CD8-positive, alpha-beta T cell (primary cell): ENCODE measurements at places on chromosomes 2 and 18.

DNA sequence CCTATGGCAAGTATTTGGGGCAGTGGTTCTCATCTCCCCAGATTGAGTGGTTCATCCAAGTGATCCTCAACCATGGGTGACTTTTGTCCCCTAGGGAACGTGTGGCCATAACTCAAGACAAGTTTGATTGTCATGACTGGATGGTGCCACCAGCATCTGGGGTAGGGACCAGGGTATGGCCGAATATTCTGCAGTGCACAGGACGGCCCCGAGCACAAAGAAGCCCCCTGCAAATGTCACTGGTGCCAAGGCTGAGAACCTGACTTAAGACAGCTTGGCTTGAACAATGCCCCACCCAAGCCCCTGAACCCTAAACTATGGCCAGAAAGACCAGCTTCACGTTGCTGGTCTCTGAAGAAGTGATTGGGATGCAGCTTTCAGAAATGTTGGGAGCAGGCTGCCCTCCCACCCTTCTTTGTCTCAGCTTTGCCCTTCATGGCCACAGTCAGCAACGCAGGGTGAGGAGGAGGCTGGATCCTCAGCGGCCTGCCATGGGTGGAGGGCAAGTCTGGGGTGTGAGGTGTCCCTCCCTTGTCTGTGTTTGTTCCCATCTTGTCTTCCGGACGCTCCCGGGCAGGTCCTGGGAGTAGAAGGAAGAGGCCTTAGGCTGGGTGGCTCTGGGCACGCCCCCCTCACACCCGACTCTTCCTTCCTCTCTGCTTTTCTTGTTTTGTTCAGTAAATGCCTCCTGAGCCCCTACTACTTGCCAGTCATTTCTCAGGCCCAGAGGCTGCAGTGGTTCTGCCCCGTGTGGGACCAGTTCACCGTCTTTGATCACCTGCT is 43.4 kb downstream of the GREB1 start:
- DNase-seq, result no peak

DNA sequence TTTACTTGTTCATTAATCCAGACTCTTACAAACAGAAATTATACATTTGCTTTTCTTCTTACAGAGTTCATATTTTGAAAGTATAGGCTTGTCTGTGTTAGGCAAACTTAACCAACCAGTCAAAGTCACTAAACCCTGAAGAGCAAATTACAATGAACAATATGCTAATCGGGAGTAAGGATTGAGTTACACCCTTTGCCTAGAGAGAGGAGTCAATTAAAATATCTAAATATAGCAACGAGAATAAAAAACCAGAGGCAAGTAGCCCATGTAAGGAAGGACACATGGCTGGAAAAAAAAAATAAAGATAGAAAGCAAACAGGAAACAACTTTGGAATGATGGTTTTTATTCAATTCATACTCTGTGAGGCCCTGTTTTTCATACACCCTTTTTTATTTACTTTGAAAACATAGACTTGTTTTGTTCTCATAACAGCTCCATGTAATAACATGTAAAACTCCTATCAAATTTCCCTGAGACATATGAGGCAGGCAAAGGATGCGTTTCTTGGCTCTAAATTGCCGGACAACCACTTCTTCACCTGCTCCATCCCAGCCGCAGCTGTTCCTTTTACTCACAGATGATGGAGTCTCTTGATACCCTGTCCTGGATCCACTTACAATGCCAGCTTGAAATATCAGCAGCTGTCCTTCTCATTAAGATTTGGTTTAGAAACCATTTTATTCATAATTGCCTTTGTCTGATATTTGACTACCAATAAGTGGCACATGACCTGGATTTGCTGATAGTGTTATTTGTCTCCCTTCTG is 767.7 kb upstream of the GCFC2 start:
- DNase-seq, result no peak

DNA sequence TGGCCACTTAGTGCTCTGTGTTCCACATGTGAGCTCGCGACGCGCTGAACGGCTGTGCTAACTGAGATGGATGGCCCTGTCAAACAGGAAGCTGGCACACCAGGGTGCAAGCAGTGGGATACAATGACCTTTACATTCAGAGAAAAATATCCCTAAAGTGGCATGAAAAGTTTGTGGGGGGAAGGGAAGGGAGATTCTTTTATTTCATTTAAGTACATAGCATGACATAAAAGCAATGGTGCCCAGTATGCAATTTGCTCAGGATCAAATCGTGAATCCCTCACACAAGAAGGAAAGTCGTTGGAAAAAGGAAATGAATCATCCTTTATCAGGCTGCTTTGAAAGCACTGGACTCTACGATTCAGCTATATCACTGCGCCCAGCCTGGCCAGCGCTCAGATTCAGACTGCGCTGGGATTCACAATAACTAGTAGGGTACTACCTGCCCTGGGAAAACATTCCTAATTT is 26.0 kb downstream of the SATB2 start:
- DNase-seq, result no peak

- no peak for DNase-seq
Measured at GRCh38 chr2:29332540-29332939, 217.3 kb downstream of the CLIP4 start.

DNA sequence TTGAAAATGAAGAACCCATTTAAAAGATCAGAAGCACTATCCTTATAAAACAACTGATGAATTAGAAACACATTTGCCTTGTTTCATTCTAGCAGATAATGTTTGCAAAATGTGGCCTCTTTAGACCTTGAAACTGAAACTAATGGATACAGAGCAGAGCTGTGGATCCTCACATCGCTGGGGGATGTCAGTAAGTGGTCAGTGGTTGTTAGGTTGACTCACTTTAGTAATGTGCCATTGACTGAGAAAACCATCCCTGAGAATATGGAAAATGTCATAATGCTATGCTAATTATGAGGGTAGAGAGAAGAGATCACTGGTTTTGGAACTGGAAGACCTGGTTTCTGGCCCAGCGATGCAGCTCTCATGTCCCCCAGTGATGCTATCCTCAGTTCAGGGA is 176.7 kb downstream of the MYO1B start:
- DNase-seq, result no peak

DNA sequence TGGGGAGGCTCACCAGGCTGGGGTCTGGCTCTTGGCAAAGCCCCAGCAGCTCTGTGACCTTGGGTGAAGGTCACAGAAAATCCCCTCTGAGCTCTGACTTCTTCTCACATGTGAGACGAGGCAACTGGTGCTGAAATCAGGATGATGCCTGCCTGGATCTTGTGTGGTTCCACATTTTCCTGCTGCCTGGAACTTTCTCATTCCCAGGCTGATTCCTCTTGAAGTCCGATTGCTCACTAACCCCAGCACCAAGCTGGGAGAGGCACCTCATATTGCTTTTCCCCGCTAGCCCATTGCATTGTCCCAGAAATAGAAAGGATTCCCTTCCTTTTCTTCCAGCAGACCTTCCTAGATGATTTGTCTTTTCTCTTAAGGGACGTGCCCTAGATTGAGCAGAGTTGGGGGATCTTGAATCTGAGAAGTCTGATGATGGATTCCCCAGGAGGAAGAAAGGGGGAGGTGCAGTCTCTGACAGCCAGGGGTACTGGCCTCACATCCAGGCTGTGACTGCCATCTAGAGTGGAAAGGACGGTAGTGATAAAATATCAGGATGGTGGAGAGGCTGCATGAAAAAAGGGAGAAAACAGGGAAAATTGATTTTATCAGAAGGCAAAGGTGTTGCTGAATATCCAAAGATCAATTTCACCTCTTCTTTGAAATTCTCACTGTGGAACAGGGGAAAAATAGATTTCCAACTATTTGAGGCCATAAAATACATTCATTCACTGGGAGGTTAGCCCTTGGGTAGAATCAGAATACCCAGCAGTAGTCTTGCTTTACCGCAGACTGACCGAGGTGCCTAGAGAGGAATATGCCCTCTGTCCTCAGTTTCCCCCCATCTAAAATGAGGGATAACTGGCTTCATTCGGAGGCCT is 96.3 kb downstream of the FAM210A start:
- DNase-seq, result peak; percentile 60

GRCh38 chr2:41701231-41701630 is 346.6 kb upstream of the PKDCC start:
- DNase-seq, result no peak

GRCh38 chr2:94871226-94872087 is at the start of gene TEKT4:
TEKT4 (plus strand) TSS chr2:94871430; CDS start chr2:94871580, 150 bp downstream.
- DNase-seq, result no peak

DNA sequence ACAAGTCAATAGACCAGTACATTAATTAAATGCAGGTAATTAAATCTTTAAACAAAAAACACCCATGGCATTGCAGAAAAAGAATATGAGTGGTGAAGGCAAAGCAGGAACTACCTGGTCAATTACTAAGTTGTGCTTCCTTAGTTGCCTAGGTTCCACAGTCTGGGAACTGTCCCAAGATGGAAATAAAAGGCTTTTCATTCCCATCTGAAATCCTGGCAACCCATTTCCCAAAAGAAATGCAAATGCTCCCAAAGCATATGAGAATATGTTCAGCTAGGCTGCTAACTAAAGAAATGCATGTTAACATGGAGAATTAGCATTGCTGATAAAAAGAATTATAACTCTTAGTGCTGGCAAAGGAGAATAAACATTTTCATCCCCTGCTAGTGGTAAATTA is 177.8 kb downstream of the TMEM163 start:
- DNase-seq, result no peak

- DNase-seq, result peak; percentile 60
Measured at GRCh38 chr2:96913398-96914202, 43.7 kb upstream of the SEMA4C start.

- no peak for DNase-seq
Measured at GRCh38 chr2:45167920-45168629, 158.8 kb upstream of the SIX2 start.

DNA sequence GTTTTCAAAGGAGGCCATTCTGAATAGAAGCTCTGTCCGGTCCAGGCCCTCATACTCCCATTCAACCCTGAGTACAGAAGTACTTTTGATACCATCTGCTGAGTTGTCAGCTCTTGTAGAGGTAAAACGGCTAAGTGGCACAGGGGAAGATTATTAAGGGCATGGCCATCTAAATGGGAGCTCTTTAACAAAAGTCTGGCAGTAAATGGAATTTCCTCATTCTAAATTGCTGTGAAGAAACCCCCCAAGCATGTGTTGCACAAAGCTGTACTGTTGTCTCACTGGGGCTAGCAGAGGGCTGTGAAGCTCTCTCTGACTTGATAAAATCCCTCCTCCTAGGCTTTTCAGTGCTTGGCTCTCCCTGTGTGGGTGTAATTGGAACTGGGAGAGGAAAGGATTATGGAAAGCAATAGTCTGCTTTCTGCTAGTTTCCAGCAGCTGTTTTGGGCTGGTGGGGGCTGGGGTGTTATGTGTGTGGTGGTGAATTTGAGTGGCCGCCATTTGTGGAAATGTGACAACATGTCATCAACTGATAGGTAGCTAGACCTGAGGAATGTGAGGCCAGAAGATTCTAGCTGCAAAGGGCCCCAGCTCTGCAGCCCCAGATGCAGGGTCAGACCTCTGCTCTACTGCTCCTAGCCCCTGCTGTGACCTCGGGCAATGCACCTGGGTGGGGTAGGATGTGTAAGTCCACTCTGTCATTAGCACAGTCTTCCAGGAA is 65.1 kb downstream of the MAP4K4 start:
- no peak for DNase-seq

DNA sequence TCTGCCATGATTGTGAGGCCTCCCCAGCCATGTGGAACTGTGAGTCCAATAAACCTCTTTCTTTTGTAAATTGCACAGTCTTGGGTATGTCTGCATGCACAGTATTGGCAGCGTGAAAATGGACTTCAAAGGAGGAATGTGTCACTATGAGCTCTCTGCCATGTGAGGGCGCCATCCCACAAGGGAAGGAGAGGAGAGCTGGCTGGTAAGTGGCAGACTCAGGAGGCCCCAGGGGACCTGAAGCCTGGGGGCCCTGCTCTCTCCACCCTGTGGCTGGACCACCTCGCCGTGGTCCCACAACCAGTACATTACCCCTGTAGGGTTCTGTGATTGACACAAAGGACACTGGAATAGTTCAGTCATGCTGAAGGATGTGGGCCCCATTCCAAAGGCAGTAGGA is 122.1 kb downstream of the RPIA start:
- no peak for DNase-seq

- no peak for DNase-seq
Measured at GRCh38 chr2:3390041-3390440, 10.5 kb downstream of the TRAPPC12 start.

- no peak for DNase-seq
Measured at GRCh38 chr2:15472133-15472532, 89.0 kb downstream of the NBAS start.

DNA sequence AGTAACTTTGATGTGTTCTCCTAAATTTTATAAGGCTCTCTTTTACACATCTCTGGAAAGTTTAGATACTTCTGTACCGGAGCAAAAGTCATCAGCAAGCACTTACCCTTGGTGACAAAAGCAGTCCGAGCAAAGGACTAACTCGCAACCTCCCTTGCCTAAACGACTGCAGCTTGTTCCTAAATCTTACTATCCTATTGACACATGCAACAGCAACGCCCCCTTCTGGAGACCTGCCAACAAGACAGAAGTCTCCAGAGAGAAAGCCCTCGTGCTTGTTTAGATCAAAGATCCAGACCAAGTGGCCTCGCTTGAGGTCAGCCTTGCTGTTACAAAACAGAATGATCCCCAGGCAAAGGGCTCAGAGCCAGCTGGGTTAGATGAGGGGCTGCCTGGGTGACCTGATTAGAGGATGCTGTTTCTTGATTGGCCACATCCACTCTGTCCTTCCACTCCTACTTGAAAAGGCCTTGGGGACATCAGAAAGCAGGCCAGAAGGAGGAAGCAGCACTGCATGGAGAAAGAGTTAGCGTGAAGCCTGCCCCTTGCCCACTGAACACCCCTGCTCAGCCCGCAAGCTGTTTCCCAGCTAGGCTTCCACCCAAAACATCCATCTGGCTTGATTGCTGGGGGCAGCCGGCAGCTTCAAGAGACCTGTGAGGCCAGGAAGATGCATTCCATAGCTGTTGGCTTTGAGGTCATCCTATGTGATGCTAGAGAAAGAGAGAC is 94.3 kb downstream of the HNRNPLL start:
- peak; percentile 83 for DNase-seq

DNA sequence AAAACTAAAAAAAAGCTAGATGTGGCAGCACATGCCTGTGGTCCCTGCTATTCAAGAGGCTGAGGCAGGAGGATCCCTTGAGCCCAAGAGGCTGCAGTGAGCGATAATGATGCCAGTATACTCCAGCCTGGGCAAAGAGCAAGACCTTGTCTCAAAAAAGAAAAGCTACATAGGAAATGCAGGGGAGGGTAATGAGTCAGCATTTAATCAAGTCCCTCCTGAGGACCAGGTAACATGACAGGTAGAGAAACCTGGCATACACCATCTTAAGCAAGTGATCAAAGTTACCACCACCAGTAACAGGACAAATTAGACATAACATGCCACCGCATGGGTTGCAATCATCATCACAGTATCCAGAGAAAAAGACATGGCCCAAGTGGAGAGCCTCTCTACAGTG is 25.8 kb downstream of the MYO5B start:
- no peak for DNase-seq

DNA sequence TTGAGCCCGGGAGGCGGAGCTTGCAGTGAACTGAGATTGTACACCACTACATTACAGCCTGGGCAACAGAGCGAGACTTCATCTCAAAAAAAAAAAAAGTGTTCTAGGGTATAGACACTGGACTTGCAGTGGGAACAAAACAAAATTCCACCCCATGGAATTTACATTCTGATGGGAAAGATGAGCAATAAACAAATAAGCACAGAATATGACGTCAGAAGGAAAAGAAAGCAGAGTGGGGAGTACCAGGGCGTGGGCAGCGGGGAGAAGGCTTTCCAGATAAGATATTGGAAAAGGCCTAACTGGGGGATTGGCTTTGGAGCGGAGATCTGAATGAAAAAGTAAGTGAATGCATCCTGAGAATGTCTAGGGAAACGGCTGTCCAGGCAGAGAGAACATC is 17.6 kb downstream of the NPPC start:
- DNase-seq, result no peak

- DNase-seq, result no peak
Measured at GRCh38 chr2:106156305-106157296, 37.5 kb downstream of the UXS1 start.

GRCh38 chr18:74402806-74403433 is 54.2 kb downstream of the DIPK1C start:
- DNase-seq, result no peak
